ENCODE measurements at places on chromosomes 3 and 15.

GRCh38 chr15:77409259-77410156, 10.4 kb downstream of the PEAK1 start:
- DNase-seq: no peak

DNA sequence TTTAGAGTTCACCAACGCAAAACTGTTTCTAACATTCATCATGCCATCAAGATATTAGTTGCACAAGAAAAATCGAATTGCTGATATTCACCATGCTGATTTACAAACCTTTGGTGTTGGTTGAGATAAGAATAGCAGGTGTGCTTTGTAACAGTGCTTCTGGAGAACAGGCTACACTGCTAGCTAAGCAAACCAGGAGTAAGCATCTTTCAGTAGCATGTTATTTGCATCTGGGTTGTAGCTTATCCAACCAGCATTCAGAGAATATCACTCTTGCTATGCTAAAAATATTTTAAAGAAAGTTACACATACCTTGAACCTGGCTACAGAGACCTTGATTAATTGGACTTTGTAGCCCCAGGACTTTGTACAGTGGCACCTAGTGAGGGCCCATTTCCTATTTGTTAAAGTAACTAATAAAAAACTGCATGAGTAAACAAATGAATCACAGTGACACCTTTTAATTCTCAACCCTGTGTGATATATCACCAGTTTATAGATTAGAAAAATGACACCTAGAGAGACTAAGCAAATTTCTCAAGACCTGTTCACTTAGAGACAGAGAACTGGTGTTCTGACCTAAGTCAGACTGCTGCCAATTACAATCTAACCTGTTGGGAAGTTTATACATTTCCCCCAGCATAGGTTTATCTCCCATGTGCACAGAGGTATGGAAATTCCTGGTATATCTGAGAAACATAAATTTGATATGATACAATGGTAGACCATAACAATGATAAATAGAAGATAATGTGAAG, 435.5 kb upstream of the TGFBR2 start:
- DNase-seq: no peak

GRCh38 chr3:116905794-116906193, 196.2 kb downstream of the TUSC7 start:
- no peak for DNase-seq

DNA sequence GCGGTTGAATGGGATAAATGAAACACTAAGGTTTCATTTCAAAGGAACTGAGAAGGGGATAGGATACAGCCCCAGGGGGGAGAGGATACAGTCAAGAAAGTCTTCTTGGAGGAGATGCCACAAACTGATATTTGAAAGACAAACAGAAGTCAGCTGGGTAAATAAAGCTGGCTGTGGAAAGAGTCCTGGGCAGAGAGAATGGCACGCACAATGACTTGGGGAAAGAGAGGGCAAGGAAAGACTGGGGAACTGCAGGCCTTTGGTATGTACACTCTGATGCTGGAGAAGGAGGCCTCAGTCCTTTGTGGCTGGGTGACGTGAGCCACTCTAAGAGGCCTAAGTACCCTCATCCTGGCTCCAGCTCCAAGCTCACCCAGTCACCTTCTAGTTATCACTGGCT, 45.2 kb upstream of the LMCD1 start:
- no peak for DNase-seq

GRCh38 chr3:45103753-45104714, 42.1 kb downstream of the CDCP1 start:
- DNase-seq: no peak

GRCh38 chr3:49775538-49775937, 10.8 kb downstream of the IP6K1 start:
- peak; percentile 55 for DNase-seq

- DNase-seq: no peak
These were observed 112.0 kb upstream of the TJP1 start for GRCh38 chr15:29934251-29934650.

DNA sequence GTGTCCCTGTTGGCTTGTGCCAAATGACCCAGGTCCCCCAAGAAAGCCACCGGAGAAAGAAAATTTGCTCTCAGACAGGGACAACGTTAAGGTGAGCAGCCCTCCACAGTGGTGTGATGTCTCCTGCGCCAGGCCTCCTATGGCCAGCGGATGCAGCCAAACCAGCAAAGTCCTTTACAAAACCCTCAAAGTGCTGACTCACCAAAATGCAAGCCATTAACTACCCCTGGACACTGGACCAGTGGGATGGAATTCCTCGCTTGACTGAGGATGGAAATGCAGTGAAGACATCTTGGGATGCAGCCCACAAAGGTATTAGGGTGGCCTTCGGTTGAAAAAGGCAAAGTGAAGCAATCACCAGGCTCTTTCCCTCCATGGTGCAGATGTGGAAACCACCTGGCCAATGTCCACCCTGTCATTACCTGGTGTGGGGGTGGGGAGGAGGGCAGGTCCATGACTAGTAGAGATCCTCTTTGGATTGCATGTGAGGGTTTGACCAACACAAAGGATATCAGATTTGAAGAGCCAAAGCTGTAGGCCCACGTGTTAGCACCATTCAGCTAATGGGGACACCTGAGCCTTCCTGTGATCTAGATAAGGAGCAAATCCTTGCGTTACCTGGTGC, 127.4 kb upstream of the SLC6A11 start:
- no peak for DNase-seq

DNA sequence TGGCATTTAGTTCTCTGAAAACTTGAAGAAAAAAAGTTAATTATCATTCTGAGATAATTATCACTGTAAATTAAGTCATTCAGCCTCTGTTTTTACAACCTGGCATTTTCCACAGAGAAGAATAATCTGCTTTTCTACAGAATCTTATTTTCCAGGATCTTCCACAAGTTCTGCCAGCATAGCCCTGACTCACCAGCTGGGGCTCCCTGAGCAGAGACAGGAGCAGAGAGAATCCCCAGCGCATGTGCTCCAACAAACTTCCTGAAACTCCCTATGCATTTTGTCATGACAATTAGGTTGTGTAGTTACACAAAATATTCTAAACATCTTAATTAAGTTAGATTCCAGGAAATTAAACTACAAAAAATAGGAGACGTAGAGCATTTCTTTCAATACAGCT, 32.1 kb upstream of the TMEM207 start:
- no peak for DNase-seq

GRCh38 chr3:45065373-45065720, 39.2 kb downstream of the CLEC3B start:
- no peak for DNase-seq

GRCh38 chr3:152505926-152506325, 237.2 kb downstream of the MBNL1 start:
- DNase-seq: no peak

- peak; percentile 7 for DNase-seq
These were observed 739 bp downstream of the SNRPN start for GRCh38 chr15:24955531-24955921.

DNA sequence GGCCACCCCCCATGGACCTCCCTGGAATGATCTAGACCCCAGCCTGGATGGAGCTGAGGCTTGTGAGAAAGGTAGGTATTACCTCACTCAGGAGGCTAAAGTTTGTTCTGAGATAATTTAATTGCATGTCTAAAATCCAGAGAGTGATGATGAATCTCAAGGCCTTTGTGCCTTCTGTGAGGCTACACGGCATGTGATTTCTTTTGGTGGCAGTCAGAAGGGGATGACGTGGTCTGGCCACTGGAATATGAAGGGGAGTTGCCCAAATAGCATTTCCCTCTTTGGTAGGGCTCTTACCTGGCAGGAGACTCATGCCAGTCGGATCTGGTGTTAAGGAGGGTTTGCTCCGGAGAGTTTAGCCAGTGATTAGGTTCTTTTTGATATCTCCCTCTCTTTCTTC, 2.5 kb downstream of the BAHD1 start:
- no peak for DNase-seq

GRCh38 chr3:14177580-14178246, 688 bp downstream of the XPC start:
- no peak for DNase-seq

DNA sequence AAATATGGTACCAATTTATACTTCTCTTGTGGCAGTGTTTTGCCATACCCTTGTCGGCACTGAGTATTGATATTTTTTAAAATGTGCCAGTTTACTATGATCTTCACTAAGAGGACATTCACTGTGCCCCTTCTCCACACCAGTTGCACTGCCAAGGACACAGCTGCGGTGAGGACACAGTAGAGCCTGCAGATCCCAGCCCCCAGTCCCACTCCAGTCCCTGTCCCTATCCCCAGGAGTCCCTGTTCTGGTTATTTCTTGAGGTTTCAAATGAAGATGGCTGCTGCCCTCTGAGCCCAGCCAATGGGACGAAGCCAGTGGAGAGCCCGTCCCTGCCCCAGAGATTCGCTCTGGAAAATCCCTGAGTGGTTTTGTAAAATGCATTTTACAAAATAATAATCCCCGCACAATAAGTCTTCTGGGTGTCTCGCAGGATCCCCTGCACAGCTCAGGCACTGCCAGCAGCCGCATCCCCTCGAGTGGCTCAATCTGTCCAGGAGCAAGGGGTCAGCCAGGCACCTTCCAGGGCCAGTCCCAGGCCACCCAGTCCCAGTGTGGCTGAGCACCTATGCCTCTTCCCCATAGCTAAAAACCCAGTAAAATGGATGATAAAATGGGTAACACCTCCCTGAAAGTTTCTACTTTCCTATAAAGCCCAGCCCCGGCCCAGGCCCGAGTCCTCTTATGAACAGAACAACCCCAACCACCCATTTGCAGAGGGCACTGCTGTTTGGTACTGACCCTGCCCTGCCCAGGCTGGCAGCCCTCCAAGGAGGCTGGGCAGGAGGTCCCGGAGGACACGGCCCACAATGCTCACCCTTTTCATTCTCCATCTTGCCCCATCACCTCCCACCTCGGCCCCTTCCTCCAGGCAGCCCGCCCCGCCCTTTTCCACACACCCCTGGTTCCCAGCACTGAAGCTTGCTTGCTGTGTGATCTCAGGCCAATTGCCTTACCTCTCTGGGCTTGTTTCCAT, 91.1 kb downstream of the VGLL4 start:
- DNase-seq: no peak

DNA sequence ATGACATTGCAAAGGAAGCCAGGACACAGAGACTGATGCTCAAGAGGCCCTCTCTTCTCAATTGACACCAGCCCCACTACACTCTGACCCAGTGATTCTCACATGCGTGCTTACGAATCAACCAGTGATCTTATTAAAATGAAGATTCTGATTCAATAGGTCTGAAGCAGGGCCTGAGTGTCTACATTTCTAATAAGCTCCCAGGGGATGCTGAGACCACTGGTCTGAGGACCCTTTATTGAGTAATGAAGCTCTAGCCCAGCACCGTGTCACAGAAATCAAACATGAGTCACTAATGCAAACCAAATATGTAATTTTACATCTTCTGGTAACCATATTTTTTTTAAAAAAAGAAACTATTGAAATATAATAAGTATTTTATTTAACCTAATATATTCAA, 689.1 kb upstream of the LMCD1 start:
- DNase-seq: no peak

GRCh38 chr3:9019259-9019961, 56.1 kb upstream of the RAD18 start:
- DNase-seq: peak; percentile 80

DNA sequence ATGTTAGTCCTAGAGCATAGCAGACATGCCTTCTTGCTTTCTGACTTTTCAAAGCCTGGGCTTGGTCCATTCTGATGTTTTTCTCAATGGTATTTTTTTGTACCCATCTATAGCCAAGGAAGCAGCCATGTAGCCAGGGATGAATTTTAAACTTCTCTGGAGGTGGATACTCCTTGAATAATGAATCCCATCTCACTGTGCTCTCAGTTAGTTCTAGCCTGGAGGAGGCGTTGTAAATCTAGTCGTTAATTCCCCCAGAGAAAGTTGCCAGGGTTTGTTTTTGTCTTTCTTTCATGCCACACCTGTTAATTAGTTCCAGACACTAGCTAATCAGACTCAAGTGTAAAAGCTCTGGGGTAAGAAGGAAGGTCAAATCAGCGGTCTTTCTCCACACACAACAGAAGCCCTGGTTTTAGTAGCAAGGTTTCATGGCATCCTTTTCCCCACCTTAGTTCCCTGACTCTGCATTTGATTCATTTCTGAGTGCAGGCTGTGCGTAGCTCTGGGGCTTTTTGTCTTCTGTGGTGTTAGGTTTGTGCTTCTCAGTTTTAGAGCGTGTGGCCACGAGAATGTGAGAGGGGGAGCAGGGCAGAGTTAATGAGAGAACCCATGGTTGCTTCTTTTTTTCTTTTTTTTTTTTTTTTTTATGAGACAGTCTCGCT, 19.7 kb downstream of the PTPRG start:
- no peak for DNase-seq

GRCh38 chr3:4757575-4758248, 221.5 kb upstream of the BHLHE40 start:
- no peak for DNase-seq

DNA sequence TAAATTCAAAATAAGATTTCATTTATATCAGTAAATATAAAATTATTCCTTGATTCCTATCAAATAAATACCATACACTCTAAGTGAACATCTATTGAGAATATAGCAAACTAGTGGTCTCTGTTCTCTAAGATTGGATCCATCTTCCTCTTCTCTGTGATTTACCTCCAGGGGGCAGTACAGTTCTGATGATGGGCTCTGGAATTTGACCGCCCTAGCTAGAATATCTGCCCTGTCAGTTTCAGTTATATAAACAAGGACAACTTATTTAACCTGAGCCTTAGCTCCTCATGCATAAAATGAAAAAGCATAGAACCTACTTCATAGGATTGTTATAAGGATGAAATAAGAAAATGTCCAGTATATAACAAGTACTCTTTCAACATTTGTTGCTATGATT, 171.1 kb upstream of the CCDC54 start:
- peak; percentile 4 for DNase-seq

GRCh38 chr3:359672-360071, 163.1 kb downstream of the CHL1 start:
- DNase-seq: no peak

DNA sequence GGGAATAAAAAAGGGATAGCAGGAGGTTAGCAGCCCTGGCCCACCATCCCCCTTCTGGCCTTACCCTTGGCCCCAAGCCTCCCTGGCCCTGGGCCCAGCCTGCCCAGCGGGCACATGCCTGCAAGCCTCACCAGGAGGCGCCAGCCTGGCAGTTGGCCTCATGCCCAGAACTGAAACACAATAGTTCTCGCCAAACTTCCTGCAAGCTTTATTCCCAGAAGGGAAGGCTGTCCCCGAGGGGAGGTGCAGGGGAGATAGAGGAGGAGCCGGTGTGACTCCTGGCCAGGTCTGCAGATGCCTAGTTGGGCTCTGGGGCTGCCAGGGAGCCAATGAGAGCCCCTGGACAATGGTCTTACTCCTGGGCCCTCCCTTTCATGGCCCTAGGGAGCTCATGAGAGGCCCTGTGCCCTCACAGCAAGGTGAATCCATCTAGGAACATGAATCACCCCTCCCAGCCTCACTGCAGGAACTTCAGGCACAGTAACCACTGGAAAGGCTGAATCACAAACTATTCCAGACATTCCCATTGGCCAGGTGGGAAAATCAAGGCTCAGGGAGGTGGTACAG, 4.0 kb downstream of the CCDC33 start:
- peak; percentile 46 for DNase-seq

DNA sequence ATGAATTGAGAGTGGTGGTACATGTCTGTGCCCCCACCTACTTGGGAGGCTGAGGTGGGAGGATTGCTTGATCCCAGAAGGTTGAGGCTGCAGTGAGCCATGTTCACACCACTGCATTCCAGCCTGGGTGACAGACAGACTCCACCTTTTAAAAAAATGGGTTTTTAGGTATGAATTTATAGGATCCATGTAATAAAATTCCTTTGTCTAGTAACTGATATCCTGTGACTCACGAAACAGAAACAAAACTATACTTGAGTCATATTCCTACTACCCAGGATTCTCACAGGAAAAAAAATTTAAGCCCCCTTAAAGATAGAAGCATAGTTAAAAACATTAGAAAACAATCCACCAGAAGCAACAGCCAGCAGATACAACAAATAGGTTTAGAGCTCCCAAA, 10.0 kb upstream of the CRTC3 start:
- no peak for DNase-seq

All from cerebellum (tissue), 4 donors.